ENCODE measurements at places on chromosomes 4 and X.

DNA sequence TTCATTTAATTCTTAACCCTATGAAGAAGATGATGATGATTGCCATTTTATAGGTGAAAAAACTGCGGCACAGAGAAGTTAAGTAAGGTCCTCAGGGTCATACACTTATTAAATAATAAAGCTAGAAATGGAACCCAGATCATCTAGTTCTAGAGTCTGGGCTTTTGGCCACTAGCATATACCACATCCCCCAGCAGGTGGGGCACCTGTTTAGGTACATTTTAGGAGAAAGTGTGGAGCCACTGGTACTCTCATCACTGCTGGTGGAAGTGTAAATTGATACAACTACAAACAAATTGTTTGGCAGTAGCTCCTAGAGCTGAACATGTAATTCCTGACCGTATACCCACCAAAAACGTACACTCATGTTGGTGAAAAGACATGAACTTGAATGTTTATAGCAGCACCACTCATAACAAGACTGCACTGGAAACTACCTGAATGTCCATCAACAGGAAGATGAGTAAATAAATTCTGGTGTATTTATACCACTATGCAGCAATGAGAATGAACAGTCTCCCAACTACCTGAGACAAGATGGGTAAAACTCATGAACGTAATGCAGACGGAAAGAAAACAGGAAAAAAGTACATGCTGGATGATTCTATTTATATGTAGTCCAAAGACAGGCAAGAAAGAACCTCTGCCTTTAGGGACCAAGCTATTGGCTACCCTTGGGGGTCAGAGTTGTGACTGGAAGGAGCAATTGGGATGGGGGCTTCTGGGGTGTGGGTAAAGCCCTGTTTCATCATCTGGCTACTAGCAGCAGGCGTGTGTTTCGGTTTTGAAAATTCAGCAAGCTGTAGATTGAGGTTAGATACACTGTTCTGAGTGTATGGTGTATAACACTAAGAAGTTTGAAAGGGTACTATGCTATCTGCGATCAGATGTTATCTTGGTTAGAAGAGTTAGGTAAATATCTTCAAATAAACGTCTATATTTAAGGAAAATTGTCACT, 72.3 kb upstream of the ADGRG2 start:
- DNase-seq: no peak

DNA sequence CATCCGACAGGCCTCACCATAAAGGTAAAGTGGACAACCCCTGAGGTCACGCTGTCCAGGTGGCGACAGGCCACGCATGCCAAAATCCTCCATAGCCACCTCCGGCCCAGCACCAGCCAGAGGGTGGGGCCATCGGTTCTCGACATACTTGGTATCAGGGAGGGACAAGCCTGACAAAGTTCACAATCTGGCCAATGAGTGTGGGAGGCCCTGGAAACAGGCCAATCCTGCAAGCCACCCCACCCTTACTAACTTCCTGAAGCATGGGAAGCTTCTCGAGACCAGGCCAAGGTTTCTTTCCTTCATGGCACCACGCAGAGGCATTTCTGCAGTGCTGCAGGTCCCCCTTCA, 73.8 kb downstream of the MTMR1 start:
- no peak for DNase-seq

GRCh38 chrX:3468031-3468430, 121.6 kb upstream of the MXRA5 start:
- DNase-seq: no peak

- no peak for DNase-seq
These were observed 56.0 kb downstream of the GLUD2 start for GRCh38 chrX:121103381-121103780.

- DNase-seq: no peak
These were observed 862.8 kb downstream of the TRIML1 start for GRCh38 chr4:189001971-189002450.

DNA sequence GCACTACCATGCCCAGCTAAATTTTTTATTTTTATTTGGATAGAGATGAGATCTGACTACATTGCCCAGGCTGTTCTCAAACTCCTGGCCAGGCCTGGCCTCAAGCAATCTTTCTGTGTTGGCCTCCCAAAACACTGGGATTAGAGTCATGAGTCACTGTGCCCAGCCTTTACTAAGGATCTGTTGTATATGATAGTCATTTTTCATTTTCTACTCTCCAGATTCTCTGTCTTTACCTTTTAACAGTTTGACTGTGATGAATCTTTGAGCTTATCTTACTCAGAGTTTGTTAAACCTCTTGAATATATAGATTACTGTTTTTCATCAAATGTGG, 161.8 kb downstream of the FNIP2 start:
- DNase-seq: no peak

- peak; percentile 19 for DNase-seq
These were observed 108.2 kb upstream of the ACSL4 start for GRCh38 chrX:109841257-109841656.

GRCh38 chrX:15882704-15883539, 28.3 kb upstream of the AP1S2 start:
- no peak for DNase-seq

DNA sequence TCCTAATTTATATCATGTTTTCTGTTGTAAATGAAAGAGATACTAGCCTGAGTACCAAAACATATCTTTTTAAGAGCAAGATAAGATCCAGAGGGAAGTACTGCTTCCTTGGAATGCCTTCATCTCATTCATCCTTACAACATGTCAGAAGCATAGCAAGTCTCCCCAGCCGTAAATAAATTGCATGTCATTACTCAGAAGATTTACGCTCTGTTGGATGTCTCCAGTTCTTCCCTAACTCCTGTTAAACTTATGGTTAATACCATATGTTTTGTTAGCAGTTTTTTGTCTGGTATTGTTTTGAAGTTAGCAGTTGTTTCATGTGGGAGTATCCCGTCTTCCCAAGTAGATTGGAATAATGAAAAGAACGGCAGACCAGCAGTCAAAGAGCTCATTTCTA, 7.5 kb upstream of the GPC3 start:
- no peak for DNase-seq
